ENCODE measurements at places on chromosomes 11 and 22.
A peak's percentile ranks its signal among the peaks of the same experiment; 100 is the strongest.

DNA sequence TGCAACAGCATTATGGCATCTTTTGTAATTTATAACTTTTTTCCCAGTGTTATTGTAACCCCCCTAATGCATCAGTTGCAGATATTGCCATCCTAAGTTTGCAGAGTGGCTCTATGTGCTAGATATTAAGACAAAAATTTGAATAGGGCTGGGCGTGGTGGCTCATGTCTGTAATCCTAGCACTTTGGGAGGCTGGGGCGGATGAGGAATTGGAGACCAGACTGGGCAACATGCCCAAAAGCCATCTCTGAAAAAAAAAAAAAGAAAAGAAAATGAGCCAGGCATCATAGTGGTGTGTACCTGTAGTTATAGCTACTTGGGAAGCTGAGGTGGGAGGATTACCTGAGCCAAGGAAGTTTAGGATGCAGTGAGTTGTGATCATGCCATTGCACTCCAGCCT is 50.1 kb upstream of the MUC15 start:
- no peak for DNase-seq

- DNase-seq = no peak
Measured at GRCh38 chr22:19383292-19383691, 48.2 kb downstream of the HIRA start.

- no peak for DNase-seq
Measured at GRCh38 chr11:94504689-94505293, 7.5 kb upstream of the C11orf97 start.

DNA sequence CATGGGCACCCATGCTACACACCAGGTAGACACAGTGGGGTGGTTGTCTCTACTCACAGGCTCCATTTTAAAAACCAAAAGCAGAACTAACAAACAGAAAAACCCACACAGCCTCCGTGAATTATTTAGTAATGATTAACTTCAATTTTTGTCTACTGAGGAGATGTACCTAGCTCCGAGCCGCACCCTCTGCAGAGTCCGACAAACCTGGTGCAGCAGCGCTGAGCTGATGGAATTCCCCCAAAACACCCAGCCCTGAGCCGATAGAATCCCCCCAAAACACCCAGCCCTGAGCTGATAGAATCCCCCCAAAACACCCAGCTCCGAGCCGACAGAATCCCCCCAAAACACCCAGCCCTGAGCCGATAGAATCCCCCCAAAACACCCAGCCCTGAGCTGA is 927.0 kb downstream of the BRD1 start:
- DNase-seq = no peak

- DNase-seq = no peak
Measured at GRCh38 chr11:74838188-74838587, 89.5 kb downstream of the RNF169 start.

- DNase-seq = no peak
Measured at GRCh38 chr11:57354699-57355098, 16.5 kb downstream of the P2RX3 start.

DNA sequence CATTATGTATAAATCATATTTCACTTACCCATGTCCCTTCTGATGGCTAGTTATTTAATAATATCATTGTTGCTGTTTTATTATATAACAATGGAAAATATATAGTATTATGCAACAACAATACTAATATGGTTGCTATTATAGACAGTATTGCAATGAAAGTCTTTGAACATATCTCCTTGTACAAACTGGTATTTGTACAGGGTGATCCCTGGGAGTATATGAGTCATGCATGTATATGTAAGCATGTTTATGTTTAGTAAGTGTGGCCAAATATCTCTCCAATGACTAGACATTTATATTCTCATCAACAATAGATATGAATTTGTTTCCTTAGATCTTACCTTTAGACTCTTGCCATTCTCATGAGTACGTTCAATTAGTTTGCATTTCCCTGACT is 55.9 kb downstream of the KCNC1 start:
- no peak for DNase-seq

GRCh38 chr11:1543606-1544263 is 28.3 kb downstream of the DUSP8 start:
- DNase-seq = no peak

DNA sequence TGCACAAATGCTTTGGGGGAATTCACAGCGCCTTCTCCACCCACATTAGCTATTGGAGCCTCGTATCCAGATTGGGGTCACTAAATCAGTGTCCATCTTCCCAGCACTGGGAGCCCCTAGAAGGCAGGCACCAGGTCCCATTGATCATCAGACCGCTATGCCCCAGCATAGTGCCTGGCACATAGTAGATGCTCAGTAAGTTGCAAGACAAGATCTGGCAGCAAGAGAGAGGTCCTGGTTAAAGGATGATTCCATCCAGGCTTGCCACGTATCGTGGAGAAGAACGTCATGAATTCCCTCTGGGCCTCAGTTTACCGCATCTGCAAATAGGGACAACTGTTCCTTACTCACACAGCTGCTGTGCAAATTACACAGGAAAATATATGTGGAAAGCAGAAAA is 1.7 kb downstream of the TMEM184B start:
- DNase-seq = no peak

DNA sequence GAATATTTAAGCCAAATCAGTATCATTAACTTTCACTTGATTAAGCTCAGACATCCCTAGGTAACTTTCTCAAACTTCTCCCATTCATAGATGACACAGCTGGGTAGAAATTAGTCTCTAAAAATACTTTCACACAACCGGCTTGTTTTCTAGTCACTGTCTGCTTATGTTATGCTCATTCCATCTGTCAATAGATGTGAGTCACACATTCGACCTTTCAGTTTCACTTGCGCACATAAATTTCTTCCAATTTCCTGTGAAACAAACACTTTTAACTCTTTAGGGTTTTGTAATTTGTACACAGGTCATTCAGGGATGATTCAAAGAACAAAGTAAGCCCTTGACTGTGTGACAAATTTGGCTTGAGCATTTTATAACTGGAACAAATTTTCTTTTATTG is 723.0 kb downstream of the KCNA4 start:
- peak; percentile 48 for DNase-seq

DNA sequence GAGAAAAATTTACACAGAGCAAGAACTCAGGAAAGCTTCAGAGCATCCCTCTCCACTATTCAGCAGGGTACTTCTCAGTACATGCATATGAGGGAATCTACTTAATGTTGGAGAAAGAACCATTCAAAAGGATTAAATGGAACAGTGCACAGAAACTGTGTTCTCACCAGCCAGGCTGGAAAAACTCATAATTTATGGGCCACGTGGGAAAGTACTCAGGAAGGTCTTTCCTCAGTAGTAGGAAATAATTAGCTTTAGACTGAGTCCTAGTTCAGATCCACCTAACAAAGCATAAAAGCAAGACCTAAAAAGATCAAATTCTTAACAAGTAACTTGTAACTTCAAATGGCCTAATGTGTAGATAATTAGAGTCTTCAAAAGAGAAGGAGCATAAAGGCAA is 134.0 kb downstream of the FAM76B start:
- no peak for DNase-seq

DNA sequence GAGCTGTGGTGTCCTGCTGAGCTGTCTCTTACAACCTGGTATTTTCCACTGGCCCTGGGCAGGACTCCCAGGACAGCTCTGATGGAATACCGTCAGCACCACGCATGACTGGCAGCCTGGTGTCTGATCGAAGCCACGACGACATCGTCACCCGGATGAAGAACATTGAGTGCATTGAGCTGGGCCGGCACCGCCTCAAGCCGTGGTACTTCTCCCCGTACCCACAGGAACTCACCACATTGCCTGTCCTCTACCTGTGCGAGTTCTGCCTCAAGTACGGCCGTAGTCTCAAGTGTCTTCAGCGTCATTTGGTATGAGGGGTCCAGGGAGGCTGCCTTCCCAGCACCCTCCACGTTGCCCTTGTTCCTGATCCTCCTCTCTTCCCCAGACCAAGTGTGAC is 2.4 kb downstream of the KAT5 start:
- DNase-seq = no peak

- DNase-seq = no peak
Measured at GRCh38 chr22:46654426-46654825, 34.2 kb downstream of the GRAMD4 start.

DNA sequence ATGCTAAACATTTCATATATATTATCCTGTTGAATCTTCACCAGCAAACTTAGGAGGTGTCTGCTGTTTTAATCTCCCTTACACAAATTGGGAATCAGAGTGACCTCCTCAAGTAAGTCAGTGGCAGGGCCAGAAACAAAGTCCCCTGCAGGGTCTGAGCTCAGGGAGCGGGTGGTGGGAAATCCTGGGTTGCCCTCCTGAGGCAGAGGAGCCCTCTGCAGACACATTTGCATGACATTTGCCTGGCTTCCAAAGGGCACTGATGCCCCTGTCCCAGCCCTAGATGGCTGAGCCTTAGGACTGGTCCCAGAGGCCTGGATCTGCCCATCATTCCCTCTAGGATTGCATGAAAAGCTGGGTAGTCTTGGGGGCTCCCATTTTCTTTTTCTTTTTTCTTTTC is 2.1 kb upstream of the INPP5J start:
- no peak for DNase-seq

DNA sequence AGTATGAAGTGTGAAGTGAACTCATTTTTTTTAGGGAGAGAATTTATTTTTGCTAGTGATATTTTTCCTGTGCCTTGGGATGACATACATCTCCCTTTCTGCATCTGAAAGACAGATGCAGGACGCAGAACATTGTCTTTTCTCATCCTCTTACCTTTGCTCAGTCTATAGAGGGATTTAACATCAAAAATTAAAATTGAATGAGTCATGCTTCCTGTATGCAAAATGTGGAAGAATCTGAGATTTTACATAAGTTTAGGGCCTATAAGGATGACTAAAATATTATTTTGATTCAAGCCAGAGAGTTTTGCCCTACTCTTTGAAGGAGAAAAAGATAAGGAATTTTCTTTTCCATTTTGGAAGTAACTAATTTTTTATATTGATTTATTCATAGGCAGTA is 27.3 kb downstream of the XRCC6 start:
- no peak for DNase-seq

- DNase-seq = no peak
Measured at GRCh38 chr22:36732609-36733008, 29.1 kb upstream of the CACNG2 start.

DNA sequence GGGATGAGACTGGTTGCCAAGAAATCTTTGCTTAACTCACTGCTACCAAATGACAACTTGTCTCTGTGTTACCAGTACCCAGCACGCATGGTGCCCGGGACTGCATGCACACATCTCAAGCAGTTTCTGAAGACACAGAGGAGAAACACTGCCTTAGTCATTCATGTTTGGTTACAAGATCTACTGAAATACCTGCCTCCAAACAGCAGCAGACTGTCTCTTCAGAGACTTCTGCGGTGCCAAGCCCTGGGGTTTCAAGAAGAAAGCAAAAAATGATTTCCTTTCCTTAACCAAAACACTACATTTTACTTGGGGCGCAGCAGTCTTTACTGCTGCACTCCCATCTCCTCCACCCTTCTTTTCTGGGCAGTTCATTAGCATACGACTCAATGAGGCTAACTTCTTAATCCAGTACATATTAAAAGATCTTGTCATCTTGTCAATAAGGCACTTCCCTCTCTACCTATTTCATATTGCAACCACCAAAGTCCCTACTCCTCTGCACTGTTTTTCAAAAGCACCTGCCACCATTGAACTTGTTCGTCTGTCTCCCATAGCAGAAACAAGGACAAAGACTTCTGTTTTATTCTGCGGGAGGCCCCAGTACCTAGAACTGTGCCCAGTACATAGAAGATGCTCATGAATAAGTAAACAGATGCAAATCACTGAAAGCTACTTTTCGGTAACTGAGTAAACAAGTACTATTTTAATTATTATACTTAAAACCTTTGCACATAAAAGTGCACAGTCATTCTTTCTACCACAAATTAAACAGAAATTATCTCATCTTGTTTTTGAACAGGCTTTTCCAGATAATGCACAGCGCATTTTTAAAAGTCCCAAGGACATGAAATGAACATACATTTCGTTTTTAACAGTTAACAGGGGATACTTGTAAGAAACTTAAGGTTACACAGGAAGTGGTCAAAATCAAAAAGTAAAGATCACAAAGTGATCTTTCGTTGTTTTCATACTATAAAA is 4.0 kb downstream of the NAP1L4 start:
- DNase-seq = no peak

DNA sequence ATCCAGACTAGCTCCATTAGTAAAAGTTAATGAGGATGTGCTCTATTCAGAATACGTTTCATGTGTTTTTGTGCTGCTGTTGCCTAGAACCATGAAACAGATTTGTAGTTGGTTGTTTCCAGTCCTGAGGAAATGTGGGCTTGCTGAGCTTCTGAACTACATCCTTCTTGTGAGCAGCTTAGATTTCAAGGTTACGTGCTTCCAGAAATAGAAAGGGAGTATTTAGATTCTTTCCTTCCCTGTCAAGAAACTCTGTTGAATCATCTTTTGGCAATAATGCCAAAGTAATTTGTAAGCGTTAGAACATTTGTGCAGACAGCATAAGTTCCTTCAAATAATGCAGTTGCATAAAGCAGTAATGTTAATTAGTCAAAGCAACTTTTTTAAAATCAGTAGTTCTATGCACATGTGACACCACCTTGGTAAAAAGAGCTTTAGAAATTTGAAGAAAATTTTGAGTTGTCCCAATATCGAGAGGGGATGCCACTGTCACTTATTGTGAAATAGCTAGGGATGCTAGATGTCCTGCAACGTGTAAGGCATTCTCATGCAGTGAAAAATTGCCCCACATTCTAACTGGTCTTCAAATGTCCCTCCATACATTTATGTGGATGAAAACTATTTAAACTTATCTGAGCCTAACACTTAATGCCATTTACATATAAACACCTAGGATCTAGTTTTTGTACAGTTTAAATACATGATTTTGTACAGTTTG is 169.6 kb downstream of the ETS1 start:
- no peak for DNase-seq

All from pulmonary artery endothelial cell (primary cell).